ENCODE measurements at places on chromosomes 13 and 19.
A peak's percentile ranks its signal among the peaks of the same experiment; 100 is the strongest.

GRCh38 chr19:29731331-29731850, 16.3 kb upstream of the C19orf12 start:
- no peak for DNase-seq

DNA sequence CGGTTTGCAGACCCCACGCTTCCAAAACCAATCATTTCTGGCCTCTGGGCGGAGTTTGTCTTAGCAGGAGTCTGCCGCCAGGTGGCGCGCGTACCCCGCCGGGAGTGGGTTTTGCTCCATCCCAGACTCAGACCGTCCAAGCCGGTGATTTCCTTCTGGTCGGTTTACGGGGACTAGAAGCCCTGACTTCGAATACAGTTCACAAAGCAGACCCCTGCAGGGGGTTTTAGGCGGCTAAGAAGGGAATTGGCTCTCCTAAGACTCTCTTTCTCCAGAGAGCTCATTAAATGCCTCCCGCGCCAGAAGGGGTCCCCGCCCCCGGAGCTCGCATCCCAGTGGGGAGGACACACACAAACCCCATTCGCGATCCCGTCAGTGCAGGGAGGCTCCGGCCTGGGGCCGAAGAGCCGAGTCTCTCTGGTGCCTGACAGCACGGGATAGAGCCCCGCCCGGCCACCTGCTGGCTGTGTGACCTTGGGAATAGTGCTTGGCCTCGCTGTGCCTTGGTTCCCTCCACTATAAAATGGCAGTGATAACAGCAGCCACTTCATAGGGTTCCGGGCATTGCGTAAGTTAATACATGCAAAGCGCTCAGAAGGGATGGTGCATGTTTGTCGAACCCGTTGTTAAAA, 8.6 kb upstream of the NUP62 start:
- peak; percentile 63 for DNase-seq

GRCh38 chr13:38582133-38582532, 104.7 kb upstream of the FREM2 start:
- no peak for DNase-seq

DNA sequence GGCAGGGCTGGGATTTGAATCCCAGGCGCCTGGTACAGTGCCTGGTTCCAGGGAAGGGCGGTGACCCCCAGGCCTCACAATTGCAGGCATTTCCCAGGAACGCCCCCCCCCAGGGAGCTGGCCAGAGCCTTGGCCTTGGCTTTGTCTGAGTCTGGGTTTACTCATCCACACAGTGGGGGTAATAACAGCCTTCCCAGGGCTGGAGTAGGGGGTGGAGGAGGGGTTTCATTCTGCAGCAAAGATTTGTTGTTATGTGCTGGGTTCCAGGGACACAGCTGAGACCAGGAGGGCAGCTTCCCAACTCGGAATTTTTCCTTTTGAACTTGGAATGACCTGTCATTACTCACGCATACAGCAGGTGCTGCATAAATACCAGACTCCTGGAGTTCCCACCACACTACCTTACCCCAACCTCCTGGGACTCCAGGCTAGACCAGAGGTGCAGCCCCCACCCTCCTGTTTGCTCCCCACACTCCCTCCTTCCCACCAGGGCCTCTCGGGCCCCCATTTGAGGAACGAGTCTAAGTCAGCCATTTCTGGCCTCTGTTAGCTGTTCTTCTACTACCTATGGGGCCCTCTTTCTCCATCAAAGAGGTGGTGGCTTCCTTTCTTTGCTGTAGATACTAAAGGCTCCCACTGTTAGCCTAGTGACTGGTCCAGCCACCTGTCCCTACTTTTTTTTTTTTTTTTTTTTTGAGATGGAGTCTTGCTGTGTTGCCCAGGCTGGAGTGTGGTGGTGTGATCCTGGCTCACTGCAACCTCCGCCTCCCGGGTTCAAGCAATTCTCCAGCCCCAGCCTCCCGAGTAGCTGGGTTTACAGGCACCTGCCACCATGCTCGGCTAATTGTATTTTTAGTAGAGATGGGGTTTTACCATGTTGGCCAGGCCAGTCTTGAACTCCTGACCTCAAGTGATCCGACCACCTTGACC, 1.6 kb upstream of the ADAMTS10 start:
- DNase-seq, result no peak

- no peak for DNase-seq
Measured at GRCh38 chr19:47444388-47444821, 25.1 kb upstream of the MEIS3 start.

GRCh38 chr13:75478659-75479058, 3.3 kb downstream of the TBC1D4 start:
- DNase-seq, result no peak

- DNase-seq, result no peak
Measured at GRCh38 chr19:4495471-4495870, 22.8 kb downstream of the PLIN4 start.

GRCh38 chr13:72645521-72645920, 81.9 kb downstream of the MZT1 start:
- no peak for DNase-seq

DNA sequence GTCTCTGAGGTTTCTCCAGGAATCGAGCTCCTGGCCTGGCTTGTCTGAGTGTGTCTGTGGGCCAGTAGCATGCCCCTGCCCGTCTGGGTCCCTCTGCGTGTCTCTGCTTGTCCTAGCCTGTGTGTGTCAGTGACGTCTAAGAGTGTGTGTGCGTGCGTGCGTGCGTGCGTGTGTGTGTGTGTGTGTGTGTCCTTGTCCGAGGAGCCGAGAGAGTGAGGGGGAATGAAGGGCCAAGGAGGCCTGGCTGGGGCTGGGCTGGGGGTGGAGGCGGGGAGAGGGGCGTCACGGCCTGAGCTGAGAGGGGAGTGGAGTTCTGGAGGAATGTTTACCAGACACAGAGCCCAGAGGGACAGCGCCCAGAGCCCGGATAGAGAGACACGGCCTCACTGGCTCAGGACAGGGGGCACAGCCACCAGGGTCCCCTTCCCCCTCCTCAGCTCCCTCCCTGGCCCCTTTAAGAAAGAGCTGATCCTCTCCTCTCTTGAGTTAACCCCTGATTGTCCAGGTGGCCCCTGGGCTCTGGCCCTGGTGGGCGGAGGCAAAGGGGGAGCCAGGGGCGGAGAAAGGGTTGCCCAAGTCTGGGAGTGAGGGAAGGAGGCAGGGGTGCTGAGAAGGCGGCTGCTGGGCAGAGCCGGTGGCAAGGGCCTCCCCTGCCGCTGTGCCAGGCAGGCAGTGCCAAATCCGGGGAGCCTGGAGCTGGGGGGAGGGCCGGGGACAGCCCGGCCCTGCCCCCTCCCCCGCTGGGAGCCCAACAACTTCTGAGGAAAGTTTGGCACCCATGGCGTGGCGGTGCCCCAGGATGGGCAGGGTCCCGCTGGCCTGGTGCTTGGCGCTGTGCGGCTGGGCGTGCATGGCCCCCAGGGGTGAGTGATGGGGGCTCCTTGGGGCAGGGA, at the start of gene AXL:
TSS of gene AXL (plus strand) at position 609 of the 893 bp plus-strand sequence. CDS start at position 779, 170 bp downstream.
- DNase-seq, result no peak

DNA sequence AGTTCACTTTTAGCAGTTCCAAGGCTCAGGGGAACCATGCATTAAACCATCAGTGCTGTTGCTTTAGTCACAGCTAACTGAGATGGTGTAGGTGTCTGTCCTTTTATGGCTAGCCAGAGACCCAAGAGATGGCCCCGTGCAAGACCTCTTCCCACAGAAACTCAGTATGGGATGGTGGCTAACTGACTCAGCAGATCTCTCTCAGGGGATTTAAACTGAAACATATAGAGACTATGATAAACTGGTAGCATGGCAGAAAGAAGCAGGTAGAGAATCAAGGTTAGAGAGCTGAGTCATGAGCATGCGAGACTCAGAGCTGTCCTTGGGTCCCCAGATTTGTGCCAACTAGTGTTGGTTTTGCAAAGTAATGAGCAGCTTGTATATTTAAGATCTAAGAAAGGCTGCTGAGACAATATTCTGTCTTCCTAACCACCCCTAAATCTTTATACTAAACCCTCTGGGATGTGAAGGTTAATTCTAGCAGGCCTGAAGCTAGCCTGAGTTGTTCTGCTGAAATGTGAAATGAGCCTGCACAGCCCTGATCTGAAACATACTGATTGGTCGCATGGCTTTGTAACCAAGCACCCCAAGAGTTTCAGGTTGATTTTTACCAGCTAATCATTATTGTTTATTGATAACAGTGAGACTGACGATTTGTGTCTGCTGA, 6.5 kb upstream of the SCEL start:
- DNase-seq, result no peak

GRCh38 chr13:36341718-36342117, 4.5 kb downstream of the SPART start:
- DNase-seq, result no peak

DNA sequence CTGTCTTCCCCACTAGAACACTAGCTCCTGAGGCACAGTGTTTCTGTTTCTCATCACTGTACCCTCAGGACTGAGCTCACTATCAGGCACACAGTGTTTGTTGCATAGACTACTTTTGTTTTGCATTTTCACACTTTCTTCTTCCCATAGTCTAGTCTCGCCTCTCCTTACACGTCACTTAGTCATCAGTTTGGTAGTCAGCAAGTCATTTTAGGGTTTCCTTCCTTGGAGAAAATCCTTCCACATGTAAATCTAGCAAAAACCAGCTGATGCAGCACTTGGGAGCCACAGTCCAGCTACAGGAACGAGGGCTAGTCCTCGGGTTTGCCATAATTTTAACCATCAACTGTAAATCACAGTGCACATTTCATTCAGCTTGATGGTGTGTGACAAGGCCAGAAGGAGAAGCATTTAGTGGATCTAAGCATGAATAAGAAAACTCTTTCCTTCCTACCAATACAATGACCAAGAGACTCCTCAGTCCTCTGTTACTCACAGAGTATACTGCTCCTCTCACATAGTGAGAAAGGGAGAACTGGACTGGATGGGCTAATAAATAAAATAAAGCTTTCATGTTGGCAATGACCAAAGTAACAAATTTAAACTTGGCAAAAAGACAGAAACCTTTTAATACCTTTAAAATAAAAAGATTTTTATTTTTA, 221.0 kb downstream of the KLF12 start:
- DNase-seq, result no peak

- no peak for DNase-seq
Measured at GRCh38 chr13:108408672-108409071, 139.2 kb downstream of the TNFSF13B start.

DNA sequence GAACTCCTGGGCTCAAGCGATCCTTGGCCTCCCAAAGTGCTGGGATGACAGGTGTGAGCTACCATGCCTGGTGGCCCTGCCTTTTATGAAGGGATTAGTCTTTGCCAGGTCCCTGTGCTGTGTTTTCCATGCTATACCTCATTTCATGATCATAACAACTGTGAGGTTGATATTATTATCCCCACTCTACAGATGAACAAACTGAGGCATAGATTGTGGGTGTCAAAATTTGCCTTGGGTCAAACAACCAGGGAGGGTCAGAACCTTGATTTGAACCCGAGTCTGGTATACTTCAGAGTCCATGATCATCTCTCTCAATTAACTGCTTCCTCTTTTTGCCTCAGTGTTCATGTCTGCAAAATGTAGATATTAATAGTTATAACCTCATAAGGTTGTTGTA, 6.9 kb downstream of the PINLYP start:
- DNase-seq, result no peak

DNA sequence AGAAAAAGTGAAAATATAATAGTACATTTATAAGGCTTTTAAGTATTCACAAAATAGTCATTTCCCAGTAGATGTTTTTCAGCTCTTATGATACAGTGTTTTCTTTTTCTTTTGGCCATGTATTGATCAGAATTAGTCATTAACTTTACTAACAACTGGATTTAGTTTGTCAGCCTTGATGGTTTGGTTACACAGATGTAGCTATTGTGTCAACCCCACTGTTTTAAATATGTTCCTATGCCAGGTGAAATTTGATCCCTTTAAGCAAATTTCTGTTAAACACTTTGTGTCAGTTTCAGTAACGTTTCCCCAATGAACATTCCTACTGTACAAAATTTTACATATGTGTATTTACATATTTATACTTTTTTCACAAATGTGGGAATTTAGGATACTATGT, 261.5 kb upstream of the STARD13 start:
- no peak for DNase-seq

DNA sequence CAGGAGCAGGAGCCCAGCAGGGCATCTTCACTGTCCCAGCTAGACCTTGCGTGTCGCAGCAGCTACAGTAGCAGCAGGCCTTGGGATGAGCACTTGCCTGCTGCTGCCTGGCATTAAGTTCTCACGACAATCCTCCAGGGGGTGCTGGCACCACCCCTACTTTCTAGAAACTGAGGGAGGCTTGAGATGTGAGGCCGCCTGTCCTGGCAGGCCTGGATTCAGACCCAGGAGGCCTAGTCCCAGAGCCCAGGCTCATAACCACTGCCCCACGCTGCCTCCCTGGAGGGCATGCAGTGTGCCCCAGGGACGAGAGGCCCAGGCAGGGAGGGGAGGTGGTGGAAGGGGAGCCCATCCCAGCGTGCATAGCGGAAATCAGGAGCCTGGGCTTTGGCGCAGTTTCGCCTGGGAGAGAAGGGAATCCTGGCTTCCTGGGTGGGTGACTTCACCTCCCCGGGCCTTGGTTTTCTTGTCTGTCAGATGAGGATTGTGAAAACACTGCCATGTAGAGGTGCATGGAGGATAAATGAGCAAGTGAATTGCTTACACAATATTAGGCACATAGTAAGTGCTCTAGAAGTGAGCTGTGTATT, 26.1 kb downstream of the PPP5C start:
- no peak for DNase-seq

DNA sequence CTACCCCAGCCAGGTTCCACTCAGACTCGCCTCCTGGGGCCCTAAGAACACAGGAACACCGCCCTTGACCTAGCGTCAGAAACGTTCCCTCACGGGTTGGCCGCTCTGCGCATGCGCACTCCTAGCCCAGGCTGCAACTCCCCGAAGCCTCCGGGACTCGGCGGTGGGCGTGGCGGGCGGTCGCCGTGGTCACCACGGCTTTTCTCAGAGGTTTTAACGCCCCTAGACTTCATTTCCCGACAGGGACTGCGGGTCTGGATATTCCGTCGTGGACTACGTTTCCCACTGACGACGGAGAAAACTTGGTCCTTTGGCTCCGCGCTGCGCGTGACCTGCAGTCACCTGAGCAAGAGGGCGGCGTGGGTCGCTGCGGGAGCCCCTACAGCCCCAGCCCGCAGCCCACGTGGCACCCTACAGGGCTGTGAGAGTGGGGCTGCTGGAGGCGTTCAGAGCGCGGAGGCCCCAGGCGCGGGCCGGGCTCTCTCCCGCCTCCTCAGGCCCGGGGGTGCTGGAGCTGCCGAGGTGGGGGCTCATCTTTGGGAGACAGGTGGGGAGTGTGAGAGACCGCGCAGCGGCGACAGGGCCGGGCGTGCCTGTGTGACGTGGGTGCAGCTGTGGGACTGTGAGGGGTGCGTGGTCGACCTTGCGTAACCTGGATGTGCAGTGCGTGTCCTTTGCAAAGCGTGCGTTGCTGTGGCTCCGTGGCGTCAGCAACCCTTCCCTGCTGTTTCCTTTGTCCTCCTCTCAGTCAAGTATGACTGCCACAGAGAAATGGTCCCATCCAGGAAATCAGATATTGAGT, 38.0 kb upstream of the ZNF573 start:
- DNase-seq, result peak; percentile 5

- DNase-seq, result no peak
Measured at GRCh38 chr13:42114912-42115311, 66.5 kb downstream of the DGKH start.

DNA sequence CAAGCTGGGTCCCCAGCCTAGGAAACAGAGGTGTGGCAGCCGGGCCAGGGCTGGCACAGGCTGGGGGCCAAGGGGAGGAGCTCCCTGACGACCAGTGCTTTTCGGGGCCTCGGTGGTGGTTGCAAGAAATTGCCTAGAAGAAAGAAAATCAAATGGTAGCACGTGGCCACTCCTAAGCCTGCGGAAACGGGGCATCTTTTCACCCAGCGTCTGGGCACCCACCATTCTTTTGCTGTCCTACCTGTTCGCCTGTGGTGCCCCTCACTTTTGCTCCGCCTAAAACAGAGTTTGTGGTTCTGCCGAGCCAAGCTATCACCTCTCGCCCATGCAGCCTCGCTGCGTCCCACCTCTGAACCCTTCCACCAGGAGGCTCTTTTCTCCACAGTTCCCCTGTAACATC, 7.1 kb upstream of the KRTDAP start:
- DNase-seq, result no peak

Measured in stimulated activated CD8-positive, alpha-beta memory T cell treated with anti-CD3 and anti-CD28 coated beads, Interleukin-7, amount 100 ng/mL, for 1 hour (primary cell).